A549 treated with CpdA at 1 μM for 4 hours (cell line): ENCODE measurements at places on chromosomes 6 and 20. TPM values are rescaled to one million over a fixed set of nuclear protein-coding genes. Genes with fewer than 3 reads are reported as not detected.

The COL20A1 gene
- total RNA-seq = 0.73 to 1.4 TPM (median 1.1 TPM) in 5 replicates

The WFDC12 gene
- not detected in 5 replicates for total RNA-seq

The NKAIN4 gene
- total RNA-seq = 6.3 to 10.3 TPM (median 6.7 TPM) in 5 replicates

The KIF25 gene
- 0.07 to 0.15 TPM in 2 of 5 replicates, not detected in the others for total RNA-seq

The GGTLC1 gene
- not detected in 5 replicates for total RNA-seq

The TUBB gene
- total RNA-seq = 755 to 974 TPM (median 943 TPM) in 5 replicates

The RFX6 gene
- not detected in 5 replicates for total RNA-seq

The NOX3 gene
- not detected in 5 replicates for total RNA-seq

The MAK gene
- total RNA-seq = 0.11 to 0.33 TPM (median 0.17 TPM) in 5 replicates

The PNPLA1 gene
- total RNA-seq = 0.05 TPM in 1 of 5 replicates, not detected in the others

The FGD2 gene
- total RNA-seq = not detected in 5 replicates

The PCSK2 gene
- total RNA-seq = not detected in 5 replicates

The SRSF12 gene
- total RNA-seq = 0.68 to 1.3 TPM (median 0.84 TPM) in 5 replicates

The BTNL2 gene
- total RNA-seq = not detected in 5 replicates

The LY6G5B gene
- 3.6 to 6.3 TPM (median 5.0 TPM) in 5 replicates for total RNA-seq

The ADRM1 gene
- 152 to 198 TPM (median 187 TPM) in 5 replicates for total RNA-seq

The DPPA5 gene
- total RNA-seq = not detected in 5 replicates

The TBC1D20 gene
- total RNA-seq = 33.0 to 37.0 TPM (median 35.0 TPM) in 5 replicates

The ISM1 gene
- total RNA-seq = 0.10 to 0.64 TPM (median 0.42 TPM) in 5 replicates

The GDAP1L1 gene
- 0.16 TPM in 1 of 5 replicates, not detected in the others for total RNA-seq

The SPATS1 gene
- not detected in 5 replicates for total RNA-seq

The CALHM4 gene
- not detected in 5 replicates for total RNA-seq

The CNR1 gene
- 0.30 to 0.41 TPM (median 0.33 TPM) in 5 replicates for total RNA-seq

The PRSS35 gene
- total RNA-seq = 0.03 to 0.14 TPM (median 0.06 TPM) in 4 of 5 replicates, not detected in the other

The GFOD1 gene
- total RNA-seq = 1.7 to 2.4 TPM (median 1.8 TPM) in 5 replicates

The PRPF6 gene
- 54.8 to 58.4 TPM (median 57.1 TPM) in 5 replicates for total RNA-seq

The HLA-DQB1 gene
- total RNA-seq = not detected in 5 replicates

The BMP2 gene
- total RNA-seq = 0.55 to 1.0 TPM (median 0.68 TPM) in 5 replicates

The HEBP2 gene
- total RNA-seq = 16.5 to 35.4 TPM (median 34.4 TPM) in 5 replicates
